ENCODE measurements at places on chromosomes 13 and 19.

DNA sequence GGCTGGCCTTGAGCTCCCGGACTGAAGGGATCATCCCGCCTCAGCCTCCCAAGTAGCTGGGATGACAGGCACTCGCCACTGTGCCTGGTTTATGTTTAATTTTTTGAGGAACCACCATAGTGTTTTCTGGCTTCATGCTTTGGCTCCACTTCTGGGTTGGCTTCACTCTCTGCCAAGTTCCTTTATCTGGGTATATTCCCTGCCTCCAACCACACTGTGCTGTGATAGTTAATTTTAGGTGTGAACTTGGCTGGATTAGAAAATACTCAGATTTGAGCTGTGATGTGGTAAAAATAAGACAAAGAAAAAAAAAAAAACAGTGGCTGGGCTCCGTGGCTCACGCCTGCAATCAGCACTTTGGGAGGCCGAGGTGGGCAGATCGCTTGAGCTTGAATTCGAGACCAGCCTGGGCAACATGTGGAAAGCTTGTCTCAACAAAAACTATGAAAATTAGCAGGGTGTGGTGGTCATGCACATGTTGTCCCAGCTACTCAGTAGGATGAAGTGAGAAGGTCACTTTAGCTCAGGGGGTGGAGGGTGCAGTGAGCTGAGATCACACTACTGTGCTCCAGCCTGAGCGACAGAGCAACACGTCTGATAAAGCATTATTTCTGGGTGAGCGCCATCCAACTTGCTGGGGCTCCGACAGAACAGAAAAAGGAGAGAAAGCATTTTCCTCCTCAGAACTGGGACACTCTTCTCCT lies 7.5 kb upstream of the ILF3 start:
- DNase-seq, result no peak

- peak; percentile 79 for DNase-seq
These were observed at the start of gene BRSK1 for GRCh38 chr19:55283548-55284377. TSS of gene BRSK1 (plus strand) at chr19:55283997. CDS start at chr19:55284443, 446 bp downstream.

DNA sequence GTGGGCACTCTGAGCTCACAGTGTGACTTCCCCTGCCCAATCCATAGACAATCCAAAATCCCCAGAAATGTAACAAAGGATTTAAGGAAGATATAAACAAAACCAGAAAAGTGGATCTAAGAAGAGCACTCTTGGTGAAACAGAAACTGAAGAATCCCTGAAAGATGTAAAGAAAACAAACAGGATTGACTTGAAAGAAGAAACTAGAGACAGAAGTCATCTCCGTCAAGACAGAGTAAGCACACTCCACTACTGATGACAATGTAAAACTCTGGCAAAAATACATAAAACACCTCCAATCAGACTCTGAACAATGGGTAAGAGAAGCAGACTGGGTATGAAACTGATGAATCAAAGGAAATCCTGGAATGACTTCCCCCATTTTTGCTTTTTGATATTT lies 13.5 kb downstream of the TUBGCP3 start:
- no peak for DNase-seq

DNA sequence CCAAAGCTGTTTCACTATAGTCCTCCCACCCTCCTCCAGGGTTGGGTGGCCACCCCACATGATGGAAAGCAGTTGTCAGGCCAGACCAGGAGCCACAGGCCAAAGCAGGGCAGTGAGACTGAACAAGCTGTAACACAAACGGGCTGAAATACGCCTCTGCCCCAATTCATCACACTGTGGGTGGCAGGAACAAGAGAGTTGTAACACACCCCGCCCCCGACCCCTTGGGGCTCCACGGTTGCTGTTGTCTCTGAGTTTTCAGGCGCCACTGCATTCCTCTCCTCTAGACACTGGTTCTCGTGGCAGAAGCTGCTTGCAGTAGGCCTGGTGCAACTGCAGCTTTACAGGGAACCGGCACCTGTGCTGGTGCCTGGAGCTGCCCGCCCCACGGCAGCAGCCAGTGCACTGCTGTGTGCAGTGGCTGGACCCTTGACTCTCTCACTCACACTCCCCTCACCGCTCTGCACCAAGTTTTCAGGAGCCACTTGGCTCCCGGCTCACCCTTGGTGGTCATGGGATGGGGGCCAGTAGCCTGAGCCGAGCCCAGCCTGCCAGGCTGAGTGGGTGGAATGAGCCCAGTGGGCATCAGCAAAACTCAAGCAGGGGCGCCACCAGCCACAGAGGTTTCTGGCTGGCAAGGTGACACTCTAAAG lies 1314.5 kb upstream of the MIR17HG start:
- DNase-seq, result no peak

- DNase-seq, result no peak
These were observed 8.6 kb upstream of the LAIR2 start for GRCh38 chr19:54493967-54494585.

Measured in NCI-H1930 (cell line).